Stimulated activated CD8-positive, alpha-beta memory T cell treated with anti-CD3 and anti-CD28 coated beads, Interleukin-2, amount 100 ng/mL, for 1 hour (primary cell): ENCODE measurements at places on chromosomes 7 and 10.

- no peak for DNase-seq
Observed at GRCh38 chr10:71815515-71816130, 35.4 kb downstream of the PSAP start.

DNA sequence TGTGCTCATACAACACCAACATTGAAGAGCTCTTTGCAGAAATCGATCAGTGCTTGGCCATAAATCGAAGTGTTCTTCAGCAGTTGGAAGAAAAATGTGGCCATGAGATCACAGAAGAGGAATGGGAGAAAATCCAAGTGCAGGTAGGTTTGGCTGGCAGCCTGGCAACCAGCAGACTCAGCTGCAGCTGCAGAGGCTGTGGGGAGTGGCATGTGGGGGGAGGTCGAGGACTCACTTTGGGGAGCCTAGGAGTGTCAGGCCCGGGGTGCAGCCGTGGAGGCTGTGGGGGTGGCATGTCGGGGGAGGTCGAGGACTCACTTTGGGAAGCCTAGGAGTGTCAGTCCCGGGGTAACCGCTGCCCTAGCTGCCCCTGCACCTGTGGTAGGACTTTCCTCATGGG lies 35.1 kb downstream of the RNF32 start:
- DNase-seq: no peak

GRCh38 chr10:118621304-118621942 lies 26.0 kb upstream of the PRLHR start:
- no peak for DNase-seq

DNA sequence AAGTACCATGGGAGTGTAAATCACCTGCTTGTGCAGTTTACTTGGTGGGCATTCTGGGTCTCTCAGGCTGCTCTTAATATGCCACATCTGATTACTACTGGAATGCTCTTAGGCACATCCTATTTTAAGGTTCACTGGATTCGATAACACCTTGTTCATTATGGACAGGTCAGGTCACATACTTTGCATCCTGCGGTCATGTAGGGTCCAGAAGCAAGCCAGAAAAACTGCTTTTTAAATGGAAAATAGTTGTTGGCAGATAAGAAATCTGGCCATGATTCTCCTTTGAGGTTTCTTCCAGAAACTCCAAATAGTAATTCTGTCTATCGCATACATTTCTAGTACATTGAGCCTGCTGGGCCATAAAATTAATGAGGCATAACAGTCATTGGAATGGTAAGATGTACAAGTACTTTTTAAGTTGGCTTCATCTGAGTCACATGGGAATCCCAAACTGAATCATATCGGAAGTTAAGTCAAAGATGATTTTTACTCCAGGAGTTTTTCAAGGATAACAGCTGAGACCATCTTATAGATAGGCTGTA lies 371.9 kb downstream of the LRRTM3 start:
- no peak for DNase-seq

GRCh38 chr10:131854579-131855335 lies 46.1 kb upstream of the PPP2R2D start:
- no peak for DNase-seq

- DNase-seq: no peak
Observed at GRCh38 chr7:38282081-38282480, 8.6 kb upstream of the TARP start.

- DNase-seq: no peak
Observed at GRCh38 chr10:109892931-109893330, 30.4 kb downstream of the XPNPEP1 start.

DNA sequence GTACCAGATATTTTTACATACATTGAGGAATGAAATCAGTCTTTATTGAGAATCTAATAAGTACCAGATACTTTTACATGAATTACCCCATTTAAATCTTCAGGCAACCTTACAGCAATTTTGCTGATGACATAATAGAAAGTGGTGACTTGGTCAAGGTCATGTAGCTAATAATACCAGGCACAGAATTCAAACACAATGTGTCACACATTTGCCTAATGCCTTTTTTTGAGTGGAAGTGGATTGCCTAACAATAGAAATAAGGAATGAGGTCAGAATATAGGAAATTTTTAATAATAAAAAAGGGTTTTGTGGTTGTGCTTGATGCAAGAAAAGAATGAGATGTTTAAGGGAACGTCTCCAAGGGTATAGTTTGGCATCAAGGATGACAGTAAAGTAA lies 466.6 kb upstream of the IGFBP3 start:
- no peak for DNase-seq

DNA sequence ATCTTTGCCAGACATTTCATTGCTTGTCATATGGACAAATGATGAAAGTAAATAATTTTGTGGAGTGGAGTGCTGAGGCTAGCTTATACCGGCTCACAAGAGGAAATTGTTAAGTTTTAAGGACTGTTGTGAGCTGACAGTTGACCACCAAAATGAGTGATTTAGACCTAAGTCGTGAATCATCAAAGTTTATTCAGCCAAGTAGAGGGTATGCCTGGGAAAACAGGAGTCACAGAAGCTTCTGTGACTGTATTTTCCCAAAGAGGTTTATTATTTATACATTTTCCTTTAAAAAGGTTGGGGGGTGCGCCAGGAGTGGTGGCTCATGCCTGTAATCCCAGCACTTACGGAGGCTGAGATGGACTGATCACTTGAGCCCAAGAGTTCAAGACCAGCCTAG lies 21.8 kb downstream of the MRPS24 start:
- no peak for DNase-seq

DNA sequence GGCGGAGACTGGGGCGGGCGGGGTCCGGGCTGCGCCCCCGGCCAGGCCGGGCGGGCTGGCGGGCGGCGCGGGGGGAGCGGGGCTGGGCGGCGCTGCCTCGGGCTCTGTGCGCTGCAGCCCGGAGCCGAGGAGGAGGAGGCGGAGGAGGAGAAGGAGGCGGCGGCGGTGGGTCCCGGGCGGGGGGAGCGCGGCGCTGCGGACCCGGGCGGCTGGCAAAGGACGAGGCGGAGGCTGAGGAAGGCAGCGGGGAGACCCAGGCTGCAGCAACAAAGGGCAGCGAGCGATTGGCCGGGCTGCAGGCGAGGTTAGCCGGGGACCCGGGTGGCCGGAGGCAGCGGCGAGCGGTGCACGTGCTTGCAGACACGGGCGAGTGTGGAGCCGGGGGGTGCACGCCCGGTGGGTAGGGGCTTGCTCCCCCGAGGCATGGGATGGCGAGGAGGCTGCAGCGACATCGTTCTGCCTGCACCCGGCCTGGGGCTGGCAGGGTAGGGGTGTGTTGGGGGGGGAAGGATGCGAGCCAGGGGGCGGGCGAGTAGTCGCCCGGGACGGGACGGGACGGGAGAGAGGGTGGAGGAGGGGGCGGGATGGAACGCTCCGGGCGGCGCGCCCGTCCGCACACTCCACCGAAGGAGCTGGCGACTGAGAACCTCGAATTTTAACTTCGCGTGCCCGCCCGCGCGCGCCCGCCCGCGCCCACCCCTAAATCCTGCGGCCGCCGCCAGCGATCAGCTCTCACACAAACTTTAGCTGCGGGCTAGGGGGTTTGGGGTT lies 844 bp upstream of the KAT6B start:
- DNase-seq: no peak

- no peak for DNase-seq
Observed at GRCh38 chr7:100585511-100586265, at the start of gene LRCH4. Gene LRCH4 (minus strand): TSS chr7:100586129. CDS start chr7:100586100, 29 bp downstream.

DNA sequence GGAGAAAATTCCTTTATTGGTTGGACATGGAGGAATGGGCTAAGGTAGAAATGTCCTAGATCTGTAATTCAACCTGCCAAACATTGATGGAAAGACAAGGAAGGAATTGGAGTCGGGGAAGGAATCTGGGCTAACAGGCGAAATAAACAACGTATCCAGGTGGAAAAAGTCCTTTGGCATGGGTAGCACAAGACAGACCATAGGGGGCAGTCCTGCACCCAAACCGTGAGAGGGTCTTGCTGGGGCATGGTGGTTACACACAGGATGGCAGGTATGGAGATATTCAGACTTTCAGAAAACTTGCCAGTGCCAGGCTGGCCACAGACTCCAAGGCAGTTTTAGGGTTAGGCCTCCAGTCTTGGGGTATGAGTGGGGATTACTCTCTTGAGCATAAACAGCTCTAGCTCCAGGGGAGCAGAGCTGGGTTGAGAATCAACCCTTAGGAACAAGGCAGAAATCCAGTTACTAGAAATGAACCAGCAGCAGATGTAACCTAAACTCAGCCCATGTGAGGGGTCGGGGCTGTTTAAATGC lies 188.6 kb upstream of the GDF10 start:
- DNase-seq: no peak

- DNase-seq: no peak
Observed at GRCh38 chr10:132311338-132311939, 3.7 kb upstream of the STK32C start.

GRCh38 chr10:72248468-72249151 lies 25.1 kb upstream of the DDIT4 start:
- peak; percentile 51 for DNase-seq

DNA sequence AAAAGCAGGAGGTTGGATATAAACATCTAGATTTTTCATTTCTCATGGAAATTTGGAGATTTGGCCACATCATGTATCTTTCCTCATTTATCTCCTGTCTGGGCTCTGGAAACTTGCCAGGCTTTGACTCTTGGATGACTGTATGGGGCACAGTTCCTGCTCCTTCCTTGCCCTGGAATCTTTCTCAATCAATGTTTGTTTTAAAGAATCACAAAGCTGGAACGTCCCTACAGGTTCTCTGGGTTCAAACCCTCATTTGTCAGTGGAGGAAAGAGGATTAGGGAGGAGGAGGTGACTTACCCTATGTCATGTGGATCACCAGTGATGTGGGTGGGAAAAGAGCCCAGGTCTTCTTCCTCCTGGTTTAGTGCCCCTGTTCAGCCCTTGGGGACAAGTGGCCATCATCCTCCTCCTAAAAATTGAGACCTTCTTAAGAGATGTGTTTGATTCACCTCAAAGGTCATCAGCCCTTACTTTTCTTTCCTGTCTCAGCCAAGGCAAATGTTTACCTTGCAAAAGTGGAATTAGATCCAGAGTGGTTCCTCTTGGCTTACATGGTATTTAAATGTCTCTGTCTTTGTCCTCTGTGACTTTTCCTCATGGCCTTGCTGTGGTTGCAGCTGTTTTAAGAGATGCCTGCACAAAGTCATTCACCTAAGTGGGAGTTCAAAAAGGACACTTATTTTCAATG lies 38.8 kb upstream of the PDZD8 start:
- DNase-seq: no peak

DNA sequence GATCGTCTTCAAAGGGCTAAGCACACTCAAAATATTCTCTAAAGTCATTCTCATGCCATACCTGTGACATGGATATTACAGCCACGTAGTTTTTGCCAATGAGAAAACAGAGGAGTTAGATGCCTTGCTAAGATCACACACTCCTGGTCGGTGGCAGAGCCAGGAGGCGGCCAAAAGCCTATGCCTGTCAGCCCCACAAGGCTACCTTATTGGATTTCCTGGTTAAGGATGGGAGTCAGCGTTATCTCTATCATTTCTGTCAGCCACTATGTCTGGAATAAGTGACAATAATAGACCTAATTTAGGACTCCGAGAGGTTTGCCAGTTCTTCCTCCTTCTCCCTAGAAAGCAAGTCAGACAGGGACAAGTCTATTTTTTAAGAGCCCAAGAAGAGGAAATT lies 250.8 kb downstream of the TRIL start:
- DNase-seq: no peak

DNA sequence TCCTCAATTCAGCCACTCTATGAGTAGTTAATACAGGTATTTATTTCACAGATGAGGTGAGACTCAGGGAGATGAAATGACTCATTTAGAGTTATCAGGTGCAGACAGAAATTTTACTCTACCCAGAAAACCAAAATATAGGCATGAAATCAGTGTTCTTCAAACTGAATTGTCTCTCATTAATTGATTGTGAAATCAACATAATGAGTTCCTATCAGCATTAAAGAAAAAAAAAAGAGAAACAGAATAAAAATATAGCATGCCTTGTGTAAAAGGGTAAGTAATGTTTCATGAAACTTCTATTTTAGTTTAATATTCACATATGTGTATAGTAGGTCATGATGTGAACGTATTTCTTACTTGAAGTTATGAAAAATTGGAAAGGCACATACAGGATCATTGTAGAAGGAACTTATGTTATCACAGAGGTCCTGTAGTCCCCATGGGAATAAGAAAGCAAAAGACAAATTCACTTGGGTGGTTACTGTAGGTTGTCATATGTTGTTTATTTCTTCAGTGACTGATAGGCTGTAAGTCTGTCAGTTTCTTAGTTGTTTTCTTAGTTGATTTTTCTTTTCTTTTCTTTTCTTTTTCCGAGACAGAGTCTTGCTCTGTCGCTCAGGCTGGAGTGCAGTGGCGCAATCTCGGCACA lies 47.5 kb downstream of the KAT6B start:
- DNase-seq: no peak

- no peak for DNase-seq
Observed at GRCh38 chr10:11104772-11105675, 87.4 kb downstream of the CELF2 start.

- DNase-seq: no peak
Observed at GRCh38 chr10:73746721-73747120, 2.5 kb downstream of the SEC24C start.

GRCh38 chr7:157640144-157640543 lies 303.3 kb downstream of the DNAJB6 start:
- no peak for DNase-seq

DNA sequence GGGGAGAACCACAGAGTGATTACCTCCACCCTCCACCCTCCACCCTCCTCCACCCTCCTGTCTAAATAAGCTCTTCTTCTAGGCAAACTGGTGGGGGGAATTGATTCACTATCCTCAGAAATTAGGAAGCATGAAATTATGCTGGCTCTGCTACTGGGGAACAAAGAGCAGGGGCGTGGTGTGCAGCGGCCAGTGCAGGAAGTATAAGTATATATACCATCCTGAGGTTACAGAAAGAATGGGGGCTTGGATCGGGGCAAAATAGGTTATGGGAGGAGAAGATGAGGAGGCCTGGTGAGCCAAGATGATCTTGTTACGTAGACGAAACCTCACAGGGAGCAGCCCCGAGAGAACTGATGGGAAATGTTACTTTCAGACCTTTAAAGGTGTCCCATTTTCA lies 49.1 kb downstream of the SYPL1 start:
- DNase-seq: no peak

DNA sequence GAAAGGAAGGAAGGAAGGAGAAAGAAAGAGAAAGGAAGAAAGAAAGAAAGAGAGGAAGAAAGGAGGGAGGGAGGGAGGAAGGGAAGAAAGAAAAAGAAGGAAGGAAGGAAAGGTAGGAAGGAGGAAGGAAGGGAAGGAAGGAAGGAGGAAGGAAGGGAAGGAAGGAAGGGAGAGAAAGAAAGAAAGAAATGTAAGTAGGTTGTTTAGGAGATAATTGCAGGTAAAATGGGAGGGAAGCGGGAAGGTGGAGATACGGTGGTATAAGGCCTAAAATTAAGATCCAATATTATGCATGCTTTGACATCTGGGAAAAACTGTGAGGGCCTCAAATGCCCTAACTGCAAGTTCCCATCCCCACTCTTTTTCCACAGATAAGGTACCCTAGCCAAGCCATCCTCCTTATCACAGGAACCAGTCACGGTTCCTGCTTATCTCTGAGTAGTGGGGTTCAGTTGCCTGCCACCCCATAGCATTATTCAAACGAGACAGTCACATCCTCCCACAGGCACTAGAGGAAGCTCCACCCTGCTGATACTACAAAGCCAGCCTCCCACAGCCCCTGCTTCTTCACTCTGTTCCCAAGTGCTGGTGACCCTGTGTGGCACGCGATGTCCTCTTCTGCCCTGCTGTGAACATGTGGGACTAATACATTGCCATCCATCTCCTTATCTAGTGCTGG lies 28.7 kb downstream of the ST8SIA6 start:
- DNase-seq: peak; percentile 6

- no peak for DNase-seq
Observed at GRCh38 chr10:6056411-6057135, 5.6 kb downstream of the IL2RA start.
